Prostate gland (tissue), 2 donors: ENCODE measurements at places on chromosomes 1 and 21. TPM values are rescaled to one million over a fixed set of nuclear protein-coding genes. Genes with fewer than 3 reads are reported as not detected.
A peak's percentile ranks its signal among the peaks of the same experiment; 100 is the strongest.

- no peak for DNase-seq
Observed at GRCh38 chr21:29335720-29336119, 37.0 kb downstream of the BACH1 start.

- no peak for DNase-seq
Observed at GRCh38 chr1:174969977-174970376, 29.8 kb upstream of the CACYBP start.

DNA sequence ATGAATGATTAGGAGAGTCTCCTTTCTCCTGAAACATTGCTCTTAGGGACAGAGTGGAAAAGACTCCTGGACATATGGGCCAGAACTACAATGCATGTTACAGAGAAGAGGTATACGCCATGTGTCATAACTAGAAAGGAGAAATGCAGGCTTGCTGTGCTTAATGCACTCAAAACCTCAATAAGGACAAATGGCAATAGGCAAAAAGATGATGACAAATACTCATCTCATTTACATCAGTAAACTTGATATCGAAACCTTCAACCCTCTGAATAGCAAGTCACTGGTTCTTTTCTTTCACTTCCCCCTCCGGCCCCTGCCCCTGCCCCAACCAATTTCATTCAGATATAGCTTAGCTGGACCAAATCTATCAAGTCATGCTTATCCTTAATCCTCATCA, 1.9 kb upstream of the GPR88 start:
- no peak for DNase-seq

DNA sequence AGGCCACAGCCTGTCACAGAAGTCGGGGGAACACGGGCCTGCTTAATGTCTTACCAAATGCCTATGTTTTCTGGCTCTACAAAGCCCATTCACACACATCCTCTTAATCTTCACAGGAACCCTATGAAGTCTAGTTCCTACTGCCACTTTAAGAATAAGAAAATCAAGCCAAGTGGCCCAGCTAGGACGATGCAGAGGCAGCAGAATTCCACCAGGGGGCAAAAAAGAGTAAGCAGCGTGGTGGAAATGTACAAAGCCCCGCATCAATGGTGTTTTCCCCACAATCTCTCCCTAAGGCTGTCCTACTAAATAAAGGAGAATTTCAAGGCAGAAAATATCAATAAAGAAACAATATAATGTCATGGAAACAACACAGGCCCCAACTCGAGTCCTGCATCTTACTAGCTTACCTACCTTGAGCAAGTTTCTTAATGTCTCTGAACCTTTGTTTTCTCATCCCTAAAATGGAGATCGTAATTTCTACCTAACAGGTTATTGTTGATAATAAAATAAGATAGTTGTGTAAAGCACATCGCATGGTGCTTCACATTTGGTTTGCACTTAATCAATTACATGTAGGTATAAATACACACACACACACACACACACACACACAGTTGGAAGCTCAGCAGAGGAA, 21.4 kb downstream of the SEC16B start:
- DNase-seq, result peak; percentile 38

DNA sequence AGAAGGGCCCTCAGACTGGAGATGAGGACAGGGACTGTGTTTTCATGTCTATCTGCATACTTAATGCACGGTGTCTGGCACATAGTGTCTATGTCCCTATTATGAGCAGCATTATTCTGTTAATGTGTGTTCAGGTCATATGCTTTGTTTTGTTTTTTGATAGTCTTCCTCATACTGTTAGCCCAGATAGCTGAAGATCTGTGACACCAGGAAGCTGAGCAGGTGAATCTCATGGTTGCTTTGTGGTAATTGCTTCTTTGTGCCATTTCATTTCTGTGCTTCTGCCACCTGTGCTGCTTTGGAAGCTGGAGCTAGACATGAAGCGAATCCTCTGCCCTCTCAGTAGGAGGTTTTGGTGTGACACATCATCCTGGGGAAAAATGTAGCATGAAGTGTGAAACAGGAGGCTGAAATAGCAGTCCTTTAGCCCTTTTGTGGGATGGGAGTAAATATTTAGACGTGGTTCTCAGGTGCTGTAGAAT, 15.8 kb downstream of the SMAP2 start:
- no peak for DNase-seq

DNA sequence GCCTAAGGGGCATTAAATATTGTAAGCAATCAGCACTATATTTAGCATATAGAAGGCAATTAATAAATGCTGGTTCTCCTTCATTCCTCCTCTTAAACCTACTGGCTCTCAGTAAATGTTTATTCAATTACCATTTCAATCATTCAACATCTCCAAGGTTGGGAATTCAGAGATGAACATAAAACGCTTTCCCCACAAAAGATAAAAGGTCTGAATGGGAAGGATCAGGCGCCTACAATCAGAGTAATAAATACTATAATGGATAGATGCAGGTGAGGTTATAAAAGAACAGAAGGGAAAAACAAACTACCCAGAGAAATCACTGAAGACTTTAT, 407 bp upstream of the KTI12 start:
- DNase-seq, result no peak

GRCh38 chr1:7991504-7992440, 30.3 kb downstream of the PARK7 start:
- DNase-seq, result no peak

GRCh38 chr1:54407154-54407403, 885 bp upstream of the SSBP3 start:
- no peak for DNase-seq

DNA sequence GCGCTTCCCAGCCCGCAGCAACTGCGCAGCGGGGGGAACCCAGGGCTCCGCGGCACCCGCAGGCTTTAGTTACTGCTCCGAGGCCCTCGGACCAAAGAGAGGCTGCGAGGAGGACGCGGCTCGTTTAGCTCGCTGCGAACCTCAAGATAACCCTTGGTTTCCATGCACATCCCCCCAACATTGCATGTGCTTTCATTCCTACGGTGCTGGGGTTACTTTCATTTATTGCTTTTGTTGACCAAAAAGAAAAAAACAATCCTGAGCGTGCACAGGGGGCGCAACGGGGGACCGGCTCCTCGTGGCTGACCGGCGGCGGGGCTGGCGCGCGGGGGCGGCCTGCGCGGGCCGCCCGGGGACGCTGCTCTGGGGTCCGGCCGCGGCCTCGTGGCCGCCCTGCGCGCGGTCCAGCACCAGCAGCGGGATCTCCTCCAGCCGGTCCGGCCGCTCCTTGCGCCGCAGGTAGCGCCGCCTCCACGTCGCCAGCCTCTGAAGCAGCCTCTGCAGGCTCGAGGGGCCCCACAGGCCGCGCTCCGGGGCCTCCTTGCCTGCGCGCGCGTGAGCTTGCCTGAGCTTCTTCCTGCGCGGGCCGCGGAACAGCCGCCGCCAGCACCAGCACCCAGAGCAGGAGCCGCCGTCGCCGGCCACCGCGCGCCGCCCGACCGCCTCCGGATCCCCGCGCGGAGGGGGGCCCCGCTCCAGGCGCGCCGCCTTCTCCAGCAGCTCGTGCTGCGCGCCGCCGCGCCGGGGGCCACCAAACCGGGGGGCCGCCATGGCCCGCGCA, 77.4 kb downstream of the DESI2 start:
- DNase-seq, result no peak

DNA sequence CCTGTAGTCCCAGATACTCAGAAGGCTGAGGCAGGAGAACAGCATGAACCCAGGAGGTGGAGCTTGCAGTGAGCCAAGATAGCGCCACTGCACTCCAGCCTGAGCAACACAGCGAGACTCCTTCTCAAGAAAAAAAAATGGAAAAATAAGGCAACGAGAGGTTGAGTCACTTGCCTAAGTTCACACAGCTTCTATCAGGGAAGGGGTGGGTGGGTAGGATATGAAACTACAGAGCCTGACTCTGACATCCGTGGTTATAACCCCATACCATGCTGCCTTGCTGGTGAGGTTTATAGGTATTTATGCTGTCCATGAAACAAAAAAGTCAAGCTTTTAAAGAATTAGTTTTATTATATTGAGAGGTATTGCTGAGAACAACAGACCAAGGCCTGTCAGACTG, 61.5 kb upstream of the RAB4A start:
- no peak for DNase-seq

GRCh38 chr21:40689840-40690360, 157.1 kb downstream of the DSCAM start:
- DNase-seq, result no peak

GRCh38 chr1:4170548-4171340, 270.7 kb upstream of the C1orf174 start:
- DNase-seq, result no peak

DNA sequence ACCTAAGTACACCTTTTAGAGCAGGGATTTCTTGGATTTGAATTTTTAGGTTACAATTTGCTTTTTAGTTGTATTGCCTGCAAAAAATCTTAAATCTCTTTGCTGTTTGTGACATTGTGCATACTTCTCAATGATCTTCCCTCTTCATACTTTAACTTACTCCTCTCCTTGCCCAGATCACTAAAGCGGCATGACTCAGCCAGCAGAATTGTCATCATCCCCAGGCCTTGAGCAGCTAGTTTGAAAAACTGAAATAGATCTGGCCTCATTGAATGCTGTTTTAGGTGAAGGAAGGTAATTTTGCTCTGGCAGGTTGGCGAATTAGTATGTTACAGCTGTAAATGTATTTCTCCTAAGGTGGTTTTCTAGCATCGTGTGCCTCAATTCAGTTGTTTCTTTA, 145.9 kb downstream of the RYR2 start:
- no peak for DNase-seq

- DNase-seq, result no peak
Observed at GRCh38 chr1:25019337-25020172, 89.5 kb upstream of the RUNX3 start.

DNA sequence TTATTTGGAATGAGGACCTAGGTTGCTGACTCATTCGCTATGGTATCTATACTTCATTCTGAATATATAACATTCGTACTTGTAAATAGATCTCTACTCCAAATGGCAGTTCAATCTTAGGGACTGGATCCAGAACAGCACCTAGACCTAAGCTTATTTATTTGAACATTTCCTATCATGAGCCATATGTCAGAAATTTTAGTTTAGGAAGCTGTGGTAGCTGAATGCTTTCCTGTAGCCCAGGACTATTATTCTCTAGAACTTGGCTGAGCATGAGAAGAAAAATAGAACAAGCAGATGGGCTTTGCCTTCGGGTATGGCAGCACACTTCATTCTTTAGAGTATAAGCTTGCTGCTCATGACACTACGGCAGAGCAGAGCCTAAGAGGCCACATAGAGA, 1114.4 kb upstream of the B3GALT2 start:
- DNase-seq, result no peak

DNA sequence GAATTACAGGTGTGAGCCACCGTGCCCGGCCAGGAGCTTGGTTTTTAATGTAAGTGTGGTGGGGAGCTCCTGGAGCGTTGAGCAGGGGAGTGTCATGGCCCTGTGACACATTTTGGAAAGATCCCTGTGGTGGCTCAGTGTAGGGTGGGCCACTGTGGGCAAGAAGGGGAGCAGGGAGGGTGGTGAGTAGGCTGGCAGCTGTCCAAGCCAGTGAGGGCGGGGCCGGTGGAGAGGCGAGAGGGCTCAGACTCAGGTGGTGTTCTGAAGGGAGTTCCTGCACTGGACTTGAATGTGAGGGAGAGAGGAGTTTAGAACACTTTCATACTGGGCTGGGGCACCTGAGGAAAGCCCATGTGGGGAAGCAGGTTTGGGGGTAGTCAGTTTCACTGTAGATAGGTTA, 3.1 kb upstream of the EVA1B start:
- no peak for DNase-seq

Gene TMEM269
- total RNA-seq, result 0.62 TPM

Gene PTPN22
- 1.1 TPM for total RNA-seq

Gene CRABP2
- 30.8 TPM for total RNA-seq

Gene SERTAD4
- 2.0 TPM for total RNA-seq

Gene TRPM2
- total RNA-seq, result 2.7 TPM
